ENCODE measurements at places on chromosomes 6 and 20. TPM values are rescaled to one million over a fixed set of nuclear protein-coding genes. Genes with fewer than 3 reads are reported as not detected.

The IL20RA gene
- 6.0 TPM for polyA plus RNA-seq

The OLIG3 gene
- not detected for polyA plus RNA-seq

The SLC17A2 gene
- not detected for polyA plus RNA-seq

The SLC22A16 gene
- 0.20 TPM for polyA plus RNA-seq

The PRICKLE4 gene
- polyA plus RNA-seq, result not detected
